ENCODE measurements at places on chromosomes 5 and 9. TPM values are rescaled to one million over a fixed set of nuclear protein-coding genes. Genes with fewer than 3 reads are reported as not detected.

GRCh38 chr9:13033959-13034693 lies 245.4 kb downstream of the MPDZ start:
- peak; percentile 59 for DNase-seq

- no peak for DNase-seq
Measured at GRCh38 chr5:127936439-127936972, 147.1 kb upstream of the SLC12A2 start.

DNA sequence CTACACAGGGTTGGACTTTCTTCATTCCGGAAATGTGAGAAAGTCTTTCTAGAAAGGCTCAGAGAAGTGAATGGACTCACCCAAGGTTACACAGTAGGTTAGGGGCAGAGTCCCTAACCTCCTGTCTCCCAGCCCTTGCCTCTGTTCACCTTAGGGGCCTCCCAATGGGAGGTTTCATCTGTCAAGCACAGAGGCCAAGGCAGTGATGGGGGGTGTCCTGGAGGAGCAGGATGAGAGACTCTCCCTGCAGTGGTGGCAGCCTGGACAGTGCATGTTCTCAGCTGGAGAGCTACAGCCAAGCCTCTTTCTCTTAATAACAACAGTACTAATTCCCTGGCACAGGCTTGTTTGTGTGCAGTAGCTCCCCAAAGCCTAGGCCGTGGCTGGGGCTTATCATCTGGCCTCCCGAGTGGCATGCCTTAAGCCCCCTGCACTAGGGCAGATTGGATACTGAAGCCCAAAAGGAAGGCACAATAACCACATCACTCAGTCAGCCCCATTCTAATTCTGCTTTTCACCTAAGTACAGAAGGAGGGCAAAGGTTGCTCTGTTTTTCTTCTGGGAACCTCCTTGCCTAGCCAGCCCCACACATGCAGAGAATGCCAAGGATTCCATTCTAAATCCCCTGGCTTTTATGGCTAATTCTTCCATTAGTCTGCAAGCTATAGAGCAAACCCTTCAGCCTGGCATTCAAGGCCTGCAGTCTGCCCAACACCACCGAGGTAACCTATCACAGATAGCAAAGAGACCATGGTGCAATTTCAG lies 50.2 kb upstream of the XPA start:
- DNase-seq: no peak

DNA sequence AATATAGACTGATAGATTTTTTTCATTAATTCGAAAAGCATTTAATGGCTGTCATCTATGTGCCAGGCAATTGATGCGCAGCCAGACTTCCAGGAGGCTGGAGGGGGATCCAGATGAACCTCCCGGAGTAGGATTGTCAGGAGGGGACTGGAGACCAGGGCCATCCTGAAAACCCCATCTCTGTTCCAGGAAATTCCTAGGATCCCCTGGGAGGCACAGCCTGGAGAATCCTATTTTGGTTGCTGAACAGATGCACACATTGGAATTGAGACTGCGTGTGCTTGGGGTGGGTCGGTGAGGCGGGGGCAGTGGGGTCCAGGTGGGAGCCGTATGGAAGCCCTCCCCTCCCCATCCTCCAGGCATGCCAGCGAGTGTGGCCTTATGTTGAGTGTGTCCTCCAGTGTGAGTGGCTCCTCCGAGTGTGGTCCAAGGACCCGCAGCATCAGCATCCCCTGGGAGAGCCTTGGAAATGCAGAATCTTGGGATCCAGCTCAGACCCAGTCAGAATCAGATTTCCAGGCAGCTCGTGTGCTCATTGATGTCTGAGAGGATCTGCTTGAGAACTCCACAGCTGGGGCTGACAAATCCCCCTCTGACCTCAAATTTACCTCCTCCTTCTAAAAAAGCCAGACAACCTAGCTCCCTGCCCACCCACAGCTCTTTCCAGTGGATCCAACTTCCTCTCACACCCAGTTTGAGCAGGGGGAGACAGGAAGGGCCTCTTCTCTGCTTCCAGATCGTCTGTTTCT lies 38.7 kb downstream of the ROPN1L start:
- no peak for DNase-seq

DNA sequence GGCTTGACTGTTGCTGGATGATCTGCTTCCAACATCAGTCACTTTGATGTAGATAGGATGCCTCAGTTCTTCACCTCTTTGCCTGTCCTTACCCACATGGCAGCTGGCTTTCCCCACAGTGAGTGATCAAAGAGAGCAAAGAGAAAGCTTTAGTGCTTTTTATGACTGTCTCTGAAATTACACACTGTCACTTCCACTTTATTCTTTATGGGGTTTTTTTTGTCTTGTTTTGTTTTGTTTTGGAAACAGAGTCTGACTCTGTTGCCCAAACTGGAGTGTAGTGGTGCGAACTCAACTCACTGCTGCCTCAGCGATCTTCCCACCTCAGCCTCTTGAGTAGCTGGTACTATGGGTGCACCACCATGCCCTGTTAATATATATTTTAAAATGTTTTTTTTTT lies 32.4 kb upstream of the C5orf24 start:
- no peak for DNase-seq

- DNase-seq: no peak
Measured at GRCh38 chr5:91164424-91164823, 218.7 kb downstream of the ARRDC3 start.

- no peak for DNase-seq
Measured at GRCh38 chr5:14039576-14039975, 95.1 kb upstream of the DNAH5 start.

DNA sequence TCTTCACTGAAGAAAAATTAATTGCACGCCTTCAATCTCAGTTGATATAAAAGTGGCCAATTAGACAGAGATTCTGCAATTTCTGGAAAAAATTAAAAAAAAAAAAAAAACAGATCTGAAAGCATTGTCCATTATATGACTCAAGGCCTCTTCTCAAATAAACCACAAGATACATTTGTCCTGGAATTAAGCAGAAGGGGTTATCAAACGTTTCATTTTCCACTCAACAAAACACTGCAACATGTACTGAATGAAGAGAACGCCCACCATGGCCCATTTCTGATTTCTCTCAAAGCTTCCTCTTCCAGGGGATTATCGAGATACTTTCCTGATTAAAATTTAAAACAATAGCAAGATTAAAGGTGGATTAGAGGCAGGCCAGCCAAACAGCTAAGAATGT lies 5.8 kb upstream of the PAPPA start:
- no peak for DNase-seq

GRCh38 chr5:134136221-134136631 lies 21.7 kb downstream of the TCF7 start:
- DNase-seq: peak; percentile 20

- peak; percentile 74 for DNase-seq
Measured at GRCh38 chr5:111680737-111681413, 76.1 kb downstream of the NREP start.

DNA sequence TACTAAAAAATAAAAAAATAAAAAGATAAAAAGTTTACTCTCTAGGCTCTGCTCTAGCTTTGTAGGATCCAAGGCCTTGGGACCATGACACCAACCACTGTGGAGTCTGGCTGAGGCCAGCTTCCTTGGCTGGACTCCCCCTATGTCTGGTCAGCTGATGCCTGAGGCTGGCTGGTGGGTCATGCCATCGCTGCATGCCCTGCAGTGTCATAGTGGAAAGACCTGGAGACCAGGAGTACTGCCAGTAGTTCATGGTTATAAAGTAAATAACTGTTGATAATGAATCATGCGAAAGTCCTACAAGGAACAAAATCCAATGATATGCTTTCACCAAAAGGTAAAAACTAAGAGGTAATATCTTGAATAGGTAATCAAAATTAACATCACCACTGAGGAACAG lies 43.2 kb downstream of the GARNL3 start:
- DNase-seq: no peak

GRCh38 chr9:94872891-94873511 lies 146.5 kb downstream of the AOPEP start:
- DNase-seq: no peak

GRCh38 chr9:115444959-115445358 lies 327.0 kb upstream of the TNC start:
- no peak for DNase-seq

GRCh38 chr9:7223981-7224380 lies 466.2 kb downstream of the KDM4C start:
- no peak for DNase-seq

- no peak for DNase-seq
Measured at GRCh38 chr9:75997206-75997605, 106.7 kb downstream of the PCSK5 start.

DNA sequence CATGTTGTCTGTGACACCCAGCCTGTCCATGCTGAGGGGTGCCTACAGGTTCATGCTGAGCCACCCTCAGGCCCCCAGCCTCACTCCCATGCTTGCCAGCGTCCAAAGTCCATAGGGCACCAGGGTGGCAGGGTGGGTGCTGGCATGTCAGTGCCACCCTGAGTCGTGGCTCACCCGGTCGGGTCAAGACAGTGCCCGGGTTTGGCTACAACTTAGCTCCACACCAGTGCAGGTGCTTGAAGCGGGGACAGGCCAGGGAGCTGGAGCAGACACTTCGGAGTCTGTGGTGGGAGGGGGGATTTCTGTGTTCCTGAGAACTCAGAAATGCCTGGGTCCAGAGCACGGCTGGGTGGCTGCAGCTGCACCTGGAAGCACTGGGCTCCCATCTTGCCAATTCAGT lies 579.2 kb upstream of the FAM174A start:
- DNase-seq: no peak

GRCh38 chr9:15219546-15219945 lies 87.5 kb downstream of the TTC39B start:
- DNase-seq: no peak

DNA sequence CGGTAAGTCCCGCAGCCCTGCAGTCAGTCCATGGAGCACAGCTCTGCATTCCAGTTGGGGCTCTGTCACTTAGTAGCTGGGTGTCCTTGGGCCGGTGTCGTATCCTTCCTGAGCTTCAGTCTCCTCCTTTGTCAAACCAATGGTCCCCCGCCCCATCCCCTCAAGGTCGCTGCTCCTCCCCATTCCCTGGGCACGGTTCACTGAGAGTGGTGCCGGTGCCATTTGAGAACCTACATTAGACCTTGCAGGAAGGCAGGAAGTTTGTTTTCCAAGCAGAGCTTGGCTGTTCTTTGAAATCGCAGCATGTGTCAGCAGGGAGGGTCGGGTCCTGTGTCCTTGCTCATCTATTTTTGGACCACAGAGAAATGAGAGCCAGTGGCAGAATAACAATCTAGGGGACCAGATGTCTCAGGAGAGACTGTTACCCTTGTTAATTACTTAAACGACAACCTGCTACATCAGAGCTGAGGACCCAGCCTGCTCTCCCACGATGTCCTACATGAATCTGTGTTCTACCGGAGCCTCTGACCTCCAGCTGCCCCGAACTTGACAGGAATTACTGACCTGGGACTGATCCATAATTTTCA lies 21.7 kb upstream of the BARHL1 start:
- DNase-seq: no peak

DNA sequence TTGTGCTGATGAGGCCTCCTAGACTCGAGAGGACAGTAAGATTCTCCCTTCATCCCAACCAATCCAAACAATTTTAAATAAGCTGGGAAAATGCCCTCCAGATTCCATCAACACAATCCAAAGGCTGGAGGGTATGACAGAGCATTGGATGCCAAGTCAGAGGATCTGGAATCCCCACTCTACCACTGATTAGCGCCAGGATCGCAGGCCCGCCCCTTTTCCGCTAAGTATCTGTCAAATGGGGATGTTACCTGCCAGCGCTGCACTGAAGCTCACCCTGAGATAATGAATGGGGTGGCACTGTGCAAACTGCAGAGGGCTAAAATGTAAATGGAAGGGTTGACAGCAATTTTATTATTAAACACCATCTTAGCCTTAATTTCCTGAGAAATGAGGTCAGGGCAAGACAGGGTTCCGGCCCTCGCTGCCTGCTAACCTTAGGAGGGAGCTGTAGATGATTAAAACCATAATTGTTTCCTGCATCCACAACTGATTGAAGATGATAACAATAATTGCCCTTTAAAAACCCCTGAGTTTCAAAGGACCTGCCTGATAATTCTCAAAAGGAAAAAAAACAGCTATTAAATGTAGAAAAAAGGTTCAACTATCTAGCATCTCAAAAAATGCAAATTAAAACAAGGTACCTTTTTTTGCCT lies 31.6 kb upstream of the GABBR2 start:
- DNase-seq: no peak

GRCh38 chr5:180313677-180314505 lies 22.0 kb upstream of the MAPK9 start:
- DNase-seq: peak; percentile 43

GRCh38 chr5:160348080-160348479 lies 22.3 kb downstream of the C1QTNF2 start:
- DNase-seq: no peak

DNA sequence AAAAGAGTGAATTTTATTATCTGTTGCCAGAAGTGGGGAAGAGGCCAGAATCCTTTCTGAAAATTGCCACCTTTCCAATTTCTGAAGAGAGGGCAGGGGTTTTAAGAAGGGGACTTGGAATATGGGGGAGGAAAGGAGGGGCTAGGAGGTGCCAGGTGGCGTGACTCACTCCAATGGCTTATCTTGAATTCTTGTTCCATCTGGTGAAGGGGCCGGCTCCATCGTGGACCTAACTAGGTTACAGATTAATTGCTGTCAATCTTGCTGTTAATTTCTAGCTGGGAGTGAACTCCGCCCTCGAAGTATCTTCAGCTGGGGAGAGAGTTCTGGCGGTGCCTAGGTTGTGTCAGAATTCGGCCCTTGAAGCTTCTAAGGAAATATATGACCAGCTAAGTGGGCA lies 138.7 kb downstream of the YTHDC2 start:
- DNase-seq: no peak

GRCh38 chr5:2388571-2388970 lies 362.9 kb downstream of the IRX2 start:
- DNase-seq: no peak

DNA sequence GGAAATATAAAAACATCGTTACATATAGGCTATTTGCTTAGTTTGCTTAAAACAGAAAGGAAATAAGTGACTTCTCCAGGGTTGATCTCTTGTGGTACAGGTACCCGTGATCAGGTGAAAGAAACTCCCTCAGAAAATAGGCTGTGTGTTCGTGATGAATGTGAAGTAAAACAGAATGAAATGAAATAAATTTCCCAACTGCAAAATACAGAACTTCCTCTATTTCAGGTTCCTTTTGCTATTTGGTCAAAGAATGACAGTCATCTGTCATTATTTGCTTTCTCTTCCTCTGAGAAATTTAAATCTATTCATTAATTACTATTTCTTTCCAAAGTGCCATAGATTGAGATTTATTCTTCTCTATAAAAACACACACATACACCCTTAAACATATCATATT lies 408.1 kb downstream of the FAM170A start:
- no peak for DNase-seq

GRCh38 chr9:129854588-129855110 lies 19.4 kb downstream of the USP20 start:
- no peak for DNase-seq

GRCh38 chr9:72022841-72023240 lies 37.6 kb downstream of the C9orf57 start:
- DNase-seq: peak; percentile 26

Gene MYMK
- total RNA-seq: not detected

Gene SERF1B
- 30.2 TPM for total RNA-seq

Gene STOML2
- total RNA-seq: 109 TPM

Gene SV2C
- total RNA-seq: 1.2 TPM

Gene DMRT3
- not detected for total RNA-seq

Gene LVRN
- total RNA-seq: 1.8 TPM

Gene DDX4
- not detected for total RNA-seq

Gene MATR3
- total RNA-seq: 136 TPM

Gene GFI1B
- 1.5 TPM for total RNA-seq

Gene SEMA6A
- total RNA-seq: 90.0 TPM

Gene CEL
- total RNA-seq: 1.4 TPM

Gene CNTLN
- total RNA-seq: 9.8 TPM

Gene INSL4
- total RNA-seq: not detected

Gene ADAMTS6
- total RNA-seq: 0.69 TPM

Gene PCDHGA4
- total RNA-seq: 0.90 TPM

Gene CNTNAP3B
- total RNA-seq: 1.5 TPM

Gene PCDHA10
- 0.29 TPM for total RNA-seq

Gene PTGR1
- 41.5 TPM for total RNA-seq

Gene MSANTD3
- total RNA-seq: 18.1 TPM

Gene F12
- 3.0 TPM for total RNA-seq
